ENCODE measurements at places on chromosomes 1 and 21.
A peak's percentile ranks its signal among the peaks of the same experiment; 100 is the strongest.

DNA sequence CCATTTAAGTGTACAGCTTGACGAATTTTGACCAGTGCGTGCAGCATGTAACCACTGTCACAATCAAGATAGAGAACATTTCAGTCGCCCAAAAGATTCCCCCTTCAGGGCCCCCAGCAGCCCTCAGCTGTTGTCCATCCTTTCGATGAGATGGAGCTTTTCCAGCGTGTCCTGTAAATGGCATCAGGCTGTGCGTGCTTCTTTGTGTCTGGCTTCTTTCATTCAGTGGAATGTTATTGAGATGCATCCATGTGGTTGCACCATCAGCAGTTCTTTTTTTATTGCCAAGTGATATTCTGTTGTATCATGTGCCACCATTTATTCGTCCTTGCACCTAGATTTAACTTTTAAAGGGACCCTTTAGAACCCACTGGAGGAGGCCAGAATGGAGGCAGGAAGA lies 21.9 kb downstream of the UBE2Q1 start:
- DNase-seq = no peak

GRCh38 chr1:38481871-38482826 lies 377.4 kb downstream of the RRAGC start:
- DNase-seq = no peak

- DNase-seq = no peak
Observed at GRCh38 chr1:109365642-109366204, 32.0 kb downstream of the SORT1 start.

DNA sequence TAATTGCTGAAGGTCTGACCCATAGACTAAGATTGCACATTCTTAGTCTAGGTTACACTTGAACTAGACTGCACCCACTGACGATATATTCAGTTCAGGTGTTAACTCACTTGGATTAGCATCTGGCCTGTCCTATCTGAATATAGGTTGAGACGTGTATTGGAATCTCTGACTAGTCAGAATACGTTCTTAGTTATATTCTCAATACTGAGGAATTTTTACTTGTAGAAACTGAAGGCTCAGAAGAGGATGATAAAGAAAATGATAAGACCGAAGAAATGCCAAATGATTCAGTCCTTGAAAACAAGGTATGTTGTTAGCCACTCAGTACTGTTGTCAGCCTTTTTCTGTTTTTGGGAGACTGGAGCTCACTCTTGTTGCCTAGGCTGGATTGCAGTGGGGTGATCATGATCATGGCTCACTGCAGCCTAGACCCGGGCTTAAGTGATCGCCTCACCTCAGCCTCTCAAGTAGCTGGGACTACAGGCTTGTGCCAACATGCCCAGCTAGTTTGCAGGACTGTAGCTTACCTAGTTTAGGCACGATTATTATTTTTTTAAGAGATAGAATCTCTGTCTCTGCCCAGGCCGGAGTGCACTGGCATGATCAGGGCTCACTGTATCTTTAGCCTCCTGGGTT lies 10.8 kb downstream of the CCDC17 start:
- DNase-seq = no peak

- DNase-seq = no peak
Observed at GRCh38 chr1:204920967-204921366, 50.3 kb downstream of the NFASC start.

DNA sequence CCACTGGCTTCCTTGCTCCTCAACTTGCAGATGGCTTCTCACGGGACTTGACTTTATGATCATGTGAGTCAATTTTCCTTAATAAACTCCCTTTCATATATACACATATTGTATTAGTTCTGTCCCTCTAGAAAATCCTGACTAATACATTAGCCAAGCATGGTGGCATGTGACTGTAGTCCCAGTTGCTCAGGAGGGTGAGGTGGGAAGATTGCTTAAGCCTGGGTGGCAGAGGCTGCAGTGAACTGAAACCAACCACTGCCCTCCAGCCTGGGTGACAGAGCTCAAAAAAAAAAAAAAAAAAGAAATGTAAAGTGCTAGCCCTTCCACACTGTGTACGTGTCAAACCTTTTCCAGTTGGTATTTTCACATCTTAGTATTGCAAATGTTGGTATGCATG lies 857.0 kb downstream of the LTN1 start:
- DNase-seq = no peak

GRCh38 chr21:25577424-25578055 lies 29.7 kb downstream of the MRPL39 start:
- DNase-seq = no peak

DNA sequence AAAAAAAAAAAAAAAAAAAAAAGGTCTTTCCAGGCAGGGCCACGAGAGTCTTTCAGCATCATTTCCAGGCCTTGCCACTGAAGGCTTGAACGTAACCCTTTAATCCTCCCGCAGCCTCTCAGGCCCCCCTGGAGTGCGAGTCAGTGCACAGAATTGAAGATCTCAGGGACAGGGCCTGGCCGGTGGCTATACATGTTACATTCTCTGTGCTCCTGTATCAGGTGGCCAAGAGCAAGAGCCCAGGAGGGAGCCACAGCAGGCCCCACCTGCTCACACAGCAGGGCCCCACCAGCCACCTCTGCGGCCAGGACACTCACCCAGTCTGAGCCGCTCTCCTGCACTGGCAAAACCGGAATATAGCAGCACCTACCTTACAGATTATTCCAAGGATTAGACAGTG lies 34.1 kb upstream of the SLC25A33 start:
- DNase-seq = no peak

GRCh38 chr1:198185759-198186158 lies 29.0 kb downstream of the NEK7 start:
- DNase-seq = no peak

DNA sequence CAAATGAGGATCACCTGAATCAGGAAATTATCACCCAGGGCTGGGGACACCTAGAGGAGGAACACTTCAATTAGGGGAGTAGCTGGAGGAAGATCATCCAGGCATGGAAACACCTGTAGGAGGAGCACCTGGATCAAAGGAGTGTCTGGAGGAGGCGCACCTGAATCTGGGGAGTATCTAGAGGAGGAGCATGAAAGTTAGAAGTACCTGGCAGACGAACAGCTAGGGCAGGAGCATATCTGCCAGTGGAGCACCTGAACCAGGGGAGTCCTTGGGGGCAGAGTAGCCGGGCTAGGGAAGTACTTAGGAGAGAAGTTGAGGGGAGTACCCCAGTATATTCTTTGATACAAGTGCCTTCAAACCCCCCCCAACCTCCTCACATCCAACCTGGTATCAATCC lies 1.3 kb downstream of the C1orf210 start:
- no peak for DNase-seq

GRCh38 chr1:38005195-38006007 lies at the start of gene FHL3:
TSS of gene FHL3 (minus strand) at chr1:38005514. CDS start at chr1:37999412, 6,102 bp downstream.
- peak; percentile 38 for DNase-seq

GRCh38 chr1:35120458-35121133 lies 41.4 kb downstream of the ZMYM1 start:
- DNase-seq = no peak

- no peak for DNase-seq
Observed at GRCh38 chr1:238153939-238154338, 263.2 kb upstream of the ZP4 start.

DNA sequence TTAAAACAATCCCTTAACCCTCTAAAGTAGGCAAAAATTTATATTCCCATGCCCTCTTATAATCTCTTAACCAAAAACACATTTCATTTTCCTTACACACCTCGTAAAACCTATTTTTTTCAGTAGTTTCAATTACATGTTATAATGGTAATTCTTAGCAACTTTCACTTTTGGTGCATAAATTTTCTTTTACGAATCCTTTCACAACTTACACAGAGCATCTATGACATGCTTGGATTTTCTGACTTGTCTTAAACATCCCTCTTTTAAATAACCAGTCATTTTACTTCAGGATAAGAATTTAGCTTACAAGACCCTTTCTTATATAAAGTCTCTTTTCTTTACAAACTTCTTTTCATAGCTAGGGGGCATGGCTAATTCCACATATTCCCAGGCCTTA lies 8.9 kb upstream of the MRPL55 start:
- no peak for DNase-seq

DNA sequence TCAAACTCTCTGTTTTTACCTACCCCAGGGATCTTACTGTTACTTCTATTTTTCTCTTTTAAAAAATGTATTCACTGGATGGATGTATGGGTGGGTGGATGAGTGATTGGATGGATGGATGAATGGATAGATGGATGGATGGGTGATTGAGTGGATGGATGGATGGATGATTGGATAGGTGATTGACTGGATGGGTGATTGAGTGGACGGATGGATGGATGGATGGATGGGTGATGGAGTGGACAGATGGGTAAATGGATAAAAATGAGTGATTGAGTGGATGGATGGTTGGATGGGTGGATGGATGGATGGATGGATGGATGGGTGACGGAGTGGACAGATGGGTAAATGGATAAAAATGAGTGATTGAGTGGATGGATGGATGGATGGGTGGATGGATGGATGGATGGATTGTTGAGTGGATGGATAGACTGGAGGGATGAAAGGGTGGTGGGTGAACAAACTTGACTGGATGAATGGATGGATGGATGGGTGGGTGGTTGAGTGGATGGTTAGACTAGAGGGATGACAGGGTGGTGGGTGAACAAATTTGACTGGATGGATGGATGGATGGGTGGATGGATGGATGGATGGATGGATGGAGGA lies 118.0 kb upstream of the ZBTB40 start:
- no peak for DNase-seq

DNA sequence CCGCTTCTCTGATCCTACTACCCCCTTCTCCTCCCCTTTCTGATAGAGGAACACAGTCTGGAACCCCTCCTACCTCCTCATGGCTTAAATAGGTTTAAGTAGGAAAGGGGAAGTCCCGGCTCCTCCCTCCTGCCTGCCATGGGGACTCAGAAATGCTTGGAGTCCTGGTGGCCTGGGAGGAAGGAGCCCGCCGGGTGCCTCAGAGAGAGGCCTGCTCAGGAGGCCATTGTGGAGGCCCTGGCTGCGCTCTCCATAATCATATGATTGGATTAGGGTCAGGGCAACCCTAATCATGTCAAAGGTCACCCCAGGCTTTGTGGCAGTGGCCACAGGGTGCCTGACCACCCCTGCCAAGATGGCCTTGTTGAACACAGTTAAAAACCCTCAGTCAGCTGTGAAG lies 29.0 kb downstream of the WNT3A start:
- no peak for DNase-seq

DNA sequence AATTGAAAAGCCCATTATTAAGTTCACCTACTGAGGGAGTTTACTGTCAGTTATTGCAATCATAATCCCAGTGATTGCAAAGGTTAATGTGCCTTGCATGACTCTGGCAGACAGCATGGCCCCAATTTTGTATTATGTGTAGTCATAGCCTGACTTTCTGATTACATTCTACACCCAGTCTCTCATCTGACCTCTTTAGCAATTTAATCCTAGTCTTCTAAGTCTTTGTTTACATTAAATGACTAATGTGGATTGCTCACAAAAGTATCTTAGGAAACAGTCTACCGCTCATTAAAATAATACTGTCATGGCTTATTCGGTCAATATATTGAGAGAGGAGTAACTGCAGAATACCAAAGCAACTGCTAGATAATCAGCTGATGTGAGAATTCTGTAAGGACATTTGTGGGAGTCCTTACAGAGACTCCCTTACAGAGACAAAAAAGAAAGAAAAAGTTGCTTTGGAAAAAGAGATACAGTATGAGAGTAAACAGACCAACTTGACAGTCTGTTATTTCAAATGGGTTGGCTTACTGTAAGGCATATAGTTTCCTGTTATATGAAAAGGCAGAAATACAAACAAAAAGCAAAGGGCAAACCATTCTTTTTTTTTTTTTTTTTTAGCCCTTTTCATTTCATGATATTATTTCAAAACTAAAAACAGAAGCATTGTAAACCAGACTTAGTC lies 42.8 kb downstream of the SMG7 start:
- no peak for DNase-seq

- no peak for DNase-seq
Observed at GRCh38 chr1:231731268-231731667, 104.7 kb downstream of the DISC1 start.

DNA sequence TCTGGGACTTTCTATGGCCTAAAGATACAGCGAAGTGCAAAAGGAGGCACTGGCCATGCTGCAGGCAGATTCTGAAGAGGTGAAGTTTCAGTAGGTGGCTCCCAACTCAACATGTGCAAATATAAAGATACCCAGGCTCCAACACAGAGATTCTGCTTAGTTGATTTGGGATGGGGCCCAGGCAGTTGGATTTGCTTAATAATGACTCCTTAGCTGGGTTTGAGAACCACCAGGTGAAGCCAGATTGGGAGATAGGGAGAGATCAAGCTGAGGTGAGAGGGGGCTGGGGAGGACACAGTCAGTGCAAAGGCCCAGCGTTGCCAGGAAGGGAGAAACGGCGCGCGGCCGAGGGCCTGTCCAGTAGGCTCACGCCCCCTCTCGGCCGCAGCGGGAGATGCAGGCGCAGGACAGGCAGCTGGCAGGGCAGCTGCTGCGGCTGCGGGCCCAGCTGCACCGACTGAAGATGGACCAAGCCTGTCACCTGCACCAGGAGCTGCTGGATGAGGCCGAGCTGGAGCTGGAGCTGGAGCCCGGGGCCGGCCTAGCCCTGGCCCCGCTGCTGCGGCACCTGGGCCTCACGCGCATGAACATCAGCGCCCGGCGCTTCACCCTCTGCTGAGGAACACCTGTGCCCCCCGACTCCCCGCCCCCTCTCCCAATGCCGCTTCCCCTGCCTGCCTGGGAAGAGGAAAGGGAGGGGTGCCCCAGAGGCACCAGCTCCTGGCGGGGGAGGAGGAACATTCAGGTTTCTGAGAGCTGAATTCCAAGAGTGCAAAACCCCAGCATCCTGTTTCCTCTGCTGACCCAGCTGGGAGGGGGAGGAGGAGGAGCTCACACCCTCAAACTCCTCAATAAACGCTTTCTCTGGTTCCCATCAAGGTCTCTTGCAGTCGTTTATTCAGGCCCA lies 1.2 kb downstream of the FAM167B start:
- peak; percentile 63 for DNase-seq

GRCh38 chr1:30701258-30701633 lies 22.1 kb downstream of the MATN1 start:
- no peak for DNase-seq

DNA sequence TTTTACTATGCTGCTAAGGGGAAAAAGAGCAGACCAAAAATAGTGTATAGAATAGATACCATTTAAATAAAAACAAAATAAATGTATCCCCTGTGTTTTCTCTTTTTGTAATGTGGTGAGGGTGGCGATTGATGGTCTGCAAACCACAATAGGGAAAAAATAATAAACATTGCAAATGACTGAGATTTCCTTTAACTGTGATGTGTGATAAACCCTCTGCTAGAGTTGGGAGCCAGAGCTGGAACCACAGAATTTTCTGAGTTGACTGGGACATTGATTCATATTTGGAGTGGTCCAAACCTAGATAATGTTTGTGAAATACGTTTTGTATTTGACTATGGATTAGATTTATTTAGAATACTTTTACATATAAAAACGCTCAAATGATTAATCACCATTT lies 70.6 kb upstream of the PTGFR start:
- no peak for DNase-seq

DNA sequence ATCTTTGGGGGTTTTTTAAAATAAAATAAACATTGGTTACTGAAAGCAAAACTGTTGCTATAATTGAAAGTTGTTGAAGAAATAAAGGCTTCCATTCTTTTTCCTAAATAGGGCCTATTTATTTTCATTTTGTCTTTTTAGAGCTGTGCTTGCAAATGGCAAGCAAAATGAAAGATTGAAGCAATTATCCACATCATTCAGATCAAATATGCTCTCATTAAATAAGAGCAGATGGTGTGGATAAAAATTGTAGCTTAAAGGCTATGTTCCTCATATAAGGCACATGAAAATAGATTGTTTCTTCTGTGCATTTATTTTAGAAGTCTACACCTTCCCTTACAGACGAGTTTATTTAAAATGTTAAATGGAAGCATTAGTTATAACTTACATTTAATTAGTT lies 1317.7 kb downstream of the MRPL39 start:
- DNase-seq = no peak
